ENCODE measurements at places on chromosomes 7 and 10.

- DNase-seq: no peak
Observed at GRCh38 chr7:157785486-157786186, 448.8 kb downstream of the DNAJB6 start.

GRCh38 chr10:116728526-116729096 is 13.8 kb downstream of the HSPA12A start:
- no peak for DNase-seq

GRCh38 chr10:96834120-96834519 is 2.0 kb downstream of the LCOR start:
- DNase-seq: no peak

- DNase-seq: peak; percentile 14
Observed at GRCh38 chr10:59362959-59363381, 621 bp upstream of the FAM13C start.

DNA sequence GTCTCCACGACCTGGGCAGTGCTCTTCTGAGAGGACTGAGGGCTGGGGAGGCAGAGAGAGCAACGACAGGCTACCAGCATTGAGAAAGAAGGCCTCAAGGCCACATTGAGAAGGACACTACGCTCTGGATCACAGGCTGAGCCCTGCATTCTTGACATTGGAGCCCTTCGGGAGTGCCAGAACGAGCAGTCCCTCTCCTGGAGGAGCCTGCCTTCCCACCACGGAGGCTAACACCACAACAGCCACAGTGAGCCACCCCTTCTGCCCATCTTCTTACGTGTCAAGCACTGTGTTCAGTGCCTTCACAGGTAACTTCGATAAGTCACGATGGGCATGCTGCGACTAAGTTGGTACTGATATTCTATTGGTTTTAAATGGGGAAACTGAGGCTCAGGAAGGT is 267.8 kb downstream of the RPS24 start:
- no peak for DNase-seq

DNA sequence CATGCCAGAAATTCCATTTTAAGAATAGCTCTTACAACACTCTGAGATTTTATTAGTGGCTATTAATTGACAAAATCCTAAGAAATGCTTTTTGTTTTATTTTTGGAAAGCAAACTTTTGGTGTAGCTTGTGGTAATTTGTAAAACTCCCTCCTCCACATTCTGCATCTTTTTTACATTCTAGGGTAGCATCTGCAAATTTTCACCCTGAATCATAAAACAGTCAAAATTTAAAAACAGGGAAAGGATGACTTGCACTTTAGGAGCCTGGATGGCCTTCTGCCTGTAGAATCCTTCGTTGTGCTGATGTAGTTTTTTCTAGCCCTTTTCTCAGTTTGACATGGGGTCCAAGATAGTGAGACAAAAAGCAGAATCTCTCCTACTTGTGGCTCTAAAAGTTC is 316.1 kb downstream of the ADRA2A start:
- DNase-seq: no peak

DNA sequence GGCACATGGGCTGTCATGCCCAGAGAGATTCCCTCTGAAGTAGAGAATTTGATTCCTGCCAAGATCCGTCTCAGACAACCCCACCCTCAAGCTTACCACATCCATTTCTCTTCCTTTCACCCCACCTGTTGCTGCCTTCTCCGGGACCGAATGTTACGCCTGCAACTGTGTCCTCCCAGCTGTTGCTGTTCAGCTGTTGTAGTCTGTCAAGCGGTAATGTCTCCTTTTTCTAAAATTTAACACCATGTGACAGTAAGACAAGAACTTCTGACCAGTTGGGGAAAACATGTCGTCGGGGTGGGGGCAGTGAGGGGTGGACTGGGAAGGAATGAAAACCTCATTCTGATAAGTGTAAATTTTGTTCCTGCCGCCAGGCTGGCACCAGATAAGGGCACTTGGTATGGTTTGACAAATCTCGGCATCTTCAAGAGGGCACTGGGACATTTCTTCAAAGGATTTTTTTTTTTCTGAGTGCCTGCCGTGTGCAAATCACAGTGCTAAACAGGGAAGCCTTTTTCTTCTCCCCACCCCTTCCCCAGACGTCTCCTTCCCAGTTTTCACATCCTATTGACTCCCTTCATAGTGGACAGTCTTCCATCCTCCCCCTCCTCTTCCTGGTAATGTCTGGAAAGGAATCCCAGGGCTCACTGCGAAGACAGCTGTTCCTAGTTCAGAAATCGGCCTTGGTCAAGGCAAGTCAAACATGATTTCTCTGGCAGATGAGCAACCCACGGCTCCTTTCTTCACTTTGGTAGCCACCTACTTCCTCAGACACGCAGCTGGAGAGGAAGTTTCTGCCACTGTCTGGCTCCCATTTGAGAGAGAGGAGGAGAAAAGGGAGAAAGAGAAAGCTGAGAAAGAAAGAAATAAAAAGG is 5.0 kb upstream of the CELF2 start:
- DNase-seq: no peak

DNA sequence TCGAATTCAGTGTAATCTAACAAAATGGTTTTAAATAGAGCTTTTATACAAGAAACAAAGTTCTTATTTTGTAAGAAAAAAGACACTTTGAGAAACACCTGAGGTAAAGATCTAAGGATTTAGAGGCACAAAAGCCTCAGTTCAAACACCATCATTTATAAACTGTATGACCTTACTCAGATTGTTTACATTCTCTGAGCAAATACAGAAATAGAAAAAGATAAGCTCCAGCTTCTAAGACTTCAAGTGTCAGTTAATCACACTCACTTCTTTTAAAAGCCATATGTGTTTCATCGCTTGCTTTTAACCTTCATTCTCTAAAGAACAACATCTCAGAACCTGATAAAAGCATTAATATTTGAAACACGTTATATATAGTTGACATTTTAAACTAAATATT is 27.9 kb downstream of the CADPS2 start:
- no peak for DNase-seq
